Esophagus muscularis mucosa (tissue), 4 donors: ENCODE measurements at places on chromosomes 1 and 21. TPM values are rescaled to one million over a fixed set of nuclear protein-coding genes. Genes with fewer than 3 reads are reported as not detected.

GRCh38 chr1:245220381-245220985 is 65.7 kb downstream of the KIF26B start:
- no peak for DNase-seq

GRCh38 chr1:32716312-32717148 is 14.0 kb upstream of the SYNC start:
- DNase-seq, result no peak

Gene CHD1L
- total RNA-seq, result 17.9 TPM

Gene GNAT2
- not detected for total RNA-seq

GRCh38 chr1:70034403-70034802 is 171.0 kb downstream of the LRRC40 start:
- DNase-seq, result no peak
